ENCODE measurements at places on chromosomes 4 and X. TPM values are rescaled to one million over a fixed set of nuclear protein-coding genes. Genes with fewer than 3 reads are reported as not detected.

GRCh38 chrX:123803331-123803983 lies 56.4 kb upstream of the XIAP start:
- no peaks in the 10 kb centered on the region for H3K36me3 ChIP-seq
- H3K4me3 ChIP-seq = no peak overlapping the region
- H3K4me1 ChIP-seq = peaks cover 51% of the 10 kb centered on the region
- peak overlapping the region; percentile 80 for H3K27ac ChIP-seq
- no peaks in the 10 kb centered on the region for H3K27me3 ChIP-seq

Gene SATL1
- not detected for total RNA-seq

DNA sequence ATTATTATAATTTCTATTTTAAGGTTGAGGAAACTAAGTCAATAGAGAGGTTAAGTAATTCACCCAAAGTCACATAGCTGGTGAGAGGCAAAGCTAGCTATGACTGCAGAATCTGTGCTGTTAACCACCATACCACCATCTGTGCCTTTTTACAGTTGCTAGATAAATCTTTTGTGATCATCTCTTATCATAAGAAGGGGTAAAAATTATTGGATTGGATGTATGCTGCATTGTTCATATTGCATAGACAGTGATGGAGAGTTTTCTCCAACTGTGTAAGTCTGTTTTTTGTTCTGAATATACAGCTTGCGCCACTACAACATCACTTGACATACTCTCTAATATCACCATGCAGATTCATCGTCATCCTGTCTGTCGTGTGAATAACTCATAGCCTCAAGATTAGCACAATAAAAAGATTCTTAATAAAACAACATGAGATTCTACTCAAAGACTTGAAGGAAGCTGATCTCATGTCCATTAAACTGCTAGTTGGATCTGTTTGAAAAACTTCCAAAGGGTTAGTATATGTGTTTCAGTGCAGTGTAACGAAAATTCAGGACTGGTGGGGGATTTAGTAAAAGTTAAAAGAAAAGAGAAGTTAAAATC lies 495.9 kb downstream of the SPRY1 start:
- H3K4me3 ChIP-seq = no peak overlapping the region
- DNase-seq = no peak
- H3K27ac ChIP-seq = peak overlapping the region; percentile 52
- H3K4me1 ChIP-seq = peaks cover 40% of the 10 kb centered on the region

GRCh38 chrX:41750716-41751115 lies 26.7 kb downstream of the GPR82 start:
- no peaks in the 10 kb centered on the region for H3K27me3 ChIP-seq
- DNase-seq = no peak
- H3K36me3 ChIP-seq = no peaks in the 10 kb centered on the region
- H3K4me1 ChIP-seq = no peaks in the 10 kb centered on the region
- no peak overlapping the region for H3K4me3 ChIP-seq

GRCh38 chr4:8113611-8114377 lies 44.8 kb downstream of the ABLIM2 start:
- H3K27me3 ChIP-seq = peaks cover 7% of the 10 kb centered on the region
- no peak for DNase-seq
- no peak overlapping the region for H3K4me3 ChIP-seq
- no peak overlapping the region for H3K27ac ChIP-seq

DNA sequence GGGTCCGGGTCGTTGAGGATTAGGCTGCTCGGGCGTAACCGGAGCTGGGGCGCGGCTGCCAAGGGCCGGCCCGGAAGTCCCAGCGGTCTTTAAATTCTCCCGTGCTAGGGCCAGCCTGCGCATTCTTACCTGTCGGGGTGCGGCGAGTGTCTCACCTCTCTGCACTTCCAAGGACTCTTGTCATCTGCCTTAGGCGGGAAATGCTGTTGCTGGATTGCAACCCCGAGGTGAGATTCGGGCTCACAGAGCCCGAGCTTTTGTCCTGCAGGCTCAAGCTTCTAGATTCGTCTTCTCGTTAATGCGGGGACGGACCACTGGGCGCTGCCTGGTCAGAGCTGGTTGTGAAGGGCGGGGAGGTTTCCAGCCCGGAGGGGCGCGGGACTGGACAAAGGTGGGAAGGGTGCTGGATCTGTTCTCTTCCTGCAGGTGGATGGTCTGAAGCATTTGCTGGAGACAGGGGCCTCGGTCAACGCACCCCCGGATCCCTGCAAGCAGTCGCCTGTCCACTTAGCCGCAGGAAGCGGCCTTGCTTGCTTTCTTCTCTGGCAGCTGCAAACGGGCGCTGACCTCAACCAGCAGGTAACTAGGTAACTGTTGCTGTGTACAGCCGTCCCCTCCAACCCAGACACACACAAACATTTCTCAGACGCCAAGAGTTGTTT lies at the start of gene ANKRD37:
ANKRD37 (plus strand) TSS at position 118 of the 662 bp plus-strand sequence; CDS start at position 201, 83 bp downstream.
- H3K4me3 ChIP-seq = peak within 1 kb of the TSS; percentile 71
- DNase-seq = peak; percentile 68
- peaks cover 21% of the 10 kb centered on the region for H3K36me3 ChIP-seq
- peak within 1 kb of the TSS; percentile 95 for H3K27ac ChIP-seq
- H3K27me3 ChIP-seq = no peaks in the 10 kb centered on the region

Gene PAGE4
- 1.1 TPM for total RNA-seq

Gene MAGEB5
- total RNA-seq = not detected

Gene SERTM2
- total RNA-seq = not detected

Gene PNMA5
- total RNA-seq = not detected

DNA sequence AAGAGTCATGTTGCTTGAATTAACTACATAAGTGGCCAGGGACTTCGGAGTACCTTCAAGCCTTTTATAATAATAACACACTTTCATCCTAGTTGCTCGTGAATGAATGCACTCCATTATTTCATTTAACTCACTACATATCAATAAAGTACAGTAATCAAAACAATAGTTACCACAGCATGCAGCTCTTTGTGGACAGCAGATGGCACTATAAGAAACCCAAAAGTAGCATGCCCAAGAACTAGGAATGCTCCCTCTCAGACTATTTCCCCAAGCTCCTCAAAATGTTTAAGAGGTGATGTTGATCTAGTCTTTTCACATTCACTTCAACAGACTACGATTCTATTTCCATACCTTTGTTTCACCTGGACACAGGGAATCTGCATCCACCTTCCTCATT lies 500.8 kb upstream of the DIAPH2 start:
- no peaks in the 10 kb centered on the region for H3K36me3 ChIP-seq
- H3K27ac ChIP-seq = no peak overlapping the region
- no peaks in the 10 kb centered on the region for H3K4me1 ChIP-seq
- DNase-seq = no peak
- H3K4me3 ChIP-seq = no peak overlapping the region

- H3K27ac ChIP-seq = no peak overlapping the region
- DNase-seq = no peak
- H3K4me3 ChIP-seq = no peak overlapping the region
- no peaks in the 10 kb centered on the region for H3K27me3 ChIP-seq
- peaks cover 13% of the 10 kb centered on the region for H3K4me1 ChIP-seq
- no peaks in the 10 kb centered on the region for H3K36me3 ChIP-seq
Measured at GRCh38 chr4:108596344-108596743, 24.0 kb upstream of the RPL34 start.

GRCh38 chr4:13921805-13922204 lies 294.3 kb upstream of the BOD1L1 start:
- no peaks in the 10 kb centered on the region for H3K36me3 ChIP-seq
- no peak overlapping the region for H3K27ac ChIP-seq

Gene ZNF732
- not detected for total RNA-seq

Gene SLC6A14
- total RNA-seq = 43.2 TPM

- peaks cover 8% of the 10 kb centered on the region for H3K4me1 ChIP-seq
- H3K27ac ChIP-seq = no peak overlapping the region
- no peak overlapping the region for H3K4me3 ChIP-seq
- DNase-seq = no peak
Measured at GRCh38 chr4:125303821-125304220, 10.9 kb upstream of the FAT4 start.

- peaks cover 18% of the 10 kb centered on the region for H3K4me1 ChIP-seq
- no peak overlapping the region for H3K4me3 ChIP-seq
- 0 out of 3 replicates have a peak, but pooled peaks cover 5% of the 10 kb centered on the region for H3K27me3 ChIP-seq
- H3K36me3 ChIP-seq = no peaks in the 10 kb centered on the region
- H3K27ac ChIP-seq = no peak overlapping the region
- DNase-seq = peak; percentile 2
Measured at GRCh38 chr4:138677212-138677611, 338.4 kb upstream of the NOCT start.

GRCh38 chr4:61468024-61468720 lies 268.0 kb downstream of the ADGRL3 start:
- no peak overlapping the region for H3K4me3 ChIP-seq
- H3K36me3 ChIP-seq = no peaks in the 10 kb centered on the region
- H3K27me3 ChIP-seq = no peaks in the 10 kb centered on the region
- H3K4me1 ChIP-seq = peaks cover under 1% of the 10 kb centered on the region

Gene AFF2
- total RNA-seq = not detected

Gene CD38
- not detected for total RNA-seq

DNA sequence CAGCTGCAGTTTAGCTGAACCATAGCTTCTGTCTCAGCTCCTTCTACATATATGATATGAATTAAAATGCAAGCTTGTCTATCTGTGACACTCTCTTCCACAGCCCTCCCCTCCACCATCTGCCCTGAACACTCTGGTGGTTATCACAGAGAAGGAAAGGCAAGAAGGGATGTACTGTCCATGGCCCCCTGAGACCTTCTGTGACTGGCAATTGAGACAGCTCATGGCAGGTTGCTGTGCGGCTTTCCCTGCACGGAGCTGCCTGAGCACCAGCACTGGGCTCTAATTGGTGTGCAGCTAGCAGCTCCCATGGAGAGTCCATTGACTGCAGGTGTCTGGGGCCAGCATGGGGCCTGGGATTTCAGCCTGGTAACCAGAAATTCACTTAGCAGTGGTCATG lies 109.8 kb upstream of the ANXA3 start:
- peaks cover 59% of the 10 kb centered on the region for H3K36me3 ChIP-seq

Gene FGFR3
- 40.2 TPM for total RNA-seq

DNA sequence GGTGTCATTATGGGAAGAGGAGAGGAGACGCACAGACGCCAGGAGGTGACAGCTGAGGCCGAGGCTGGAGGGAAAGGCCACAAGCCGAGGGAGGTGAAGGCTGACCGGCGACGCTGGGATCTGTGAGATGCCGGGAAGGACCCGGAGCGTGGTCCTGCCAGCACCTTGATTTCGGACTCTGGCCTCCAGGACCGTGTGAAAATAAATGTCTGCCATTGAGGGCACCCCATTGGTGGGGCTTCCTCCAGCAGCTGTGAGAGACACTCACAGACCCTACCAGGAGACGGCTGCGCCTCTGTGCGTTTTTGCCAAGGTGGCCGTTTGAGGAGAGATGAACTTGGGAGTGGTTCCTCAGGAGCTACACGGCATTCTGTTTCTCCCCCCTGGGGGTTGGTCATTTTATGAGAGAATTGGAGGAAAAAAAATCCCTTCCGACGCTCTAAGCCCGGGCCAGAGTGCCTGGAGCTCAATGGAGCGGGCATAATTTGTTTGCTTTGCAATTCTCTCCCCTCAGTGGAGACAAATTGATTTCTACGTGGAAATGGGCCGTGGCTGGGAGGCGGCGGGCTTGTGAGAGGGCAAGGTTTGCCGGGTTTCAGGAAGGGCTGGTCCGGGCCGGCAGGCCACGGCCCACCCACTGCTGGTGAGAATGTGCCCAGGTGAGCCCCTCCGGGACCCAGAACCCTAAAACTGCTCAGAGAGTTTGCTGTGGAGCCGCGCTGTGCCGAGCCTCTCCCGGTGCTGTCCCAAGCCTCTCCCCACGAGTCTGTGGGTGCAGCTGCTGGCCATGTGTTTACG lies 53.9 kb downstream of the CPZ start:
- no peak overlapping the region for H3K27ac ChIP-seq
- no peaks in the 10 kb centered on the region for H3K36me3 ChIP-seq
- H3K4me3 ChIP-seq = no peak overlapping the region
- H3K4me1 ChIP-seq = no peaks in the 10 kb centered on the region
- no peak for DNase-seq

Gene GJB1
- 47.8 TPM for total RNA-seq

- H3K4me1 ChIP-seq = peaks cover 95% of the 10 kb centered on the region
- H3K27me3 ChIP-seq = no peaks in the 10 kb centered on the region
- no peak for DNase-seq
- H3K36me3 ChIP-seq = peaks cover 20% of the 10 kb centered on the region
- H3K27ac ChIP-seq = no peak overlapping the region
Measured at GRCh38 chrX:20227116-20227515, 39.6 kb downstream of the RPS6KA3 start.

Gene CENPVL2
- total RNA-seq = not detected

Gene SPANXN4
- total RNA-seq = not detected

Gene CLIC2
- 0.28 TPM for total RNA-seq
